Glomerular endothelial cell (primary cell): ENCODE measurements at places on chromosomes 6 and 20. TPM values are rescaled to one million over a fixed set of nuclear protein-coding genes. Genes with fewer than 3 reads are reported as not detected.

Gene MACROD2
- total RNA-seq, result 0.58 and 0.76 TPM in 2 replicates

Gene CST2
- total RNA-seq, result not detected in 2 replicates

Gene GLP1R
- total RNA-seq, result not detected in 2 replicates

Gene ANKRD66
- not detected in 2 replicates for total RNA-seq

Gene EFCAB8
- total RNA-seq, result 0.05 TPM in 1 of 2 replicates, not detected in the other

Gene DLK2
- total RNA-seq, result 0.88 and 0.92 TPM in 2 replicates

Gene ELOVL4
- total RNA-seq, result 2.6 and 3.6 TPM in 2 replicates

Gene OXT
- not detected in 2 replicates for total RNA-seq

Gene OSER1
- 25.6 and 33.9 TPM in 2 replicates for total RNA-seq

Gene MLN
- not detected in 2 replicates for total RNA-seq

Gene CLVS2
- total RNA-seq, result 0.06 TPM in 1 of 2 replicates, not detected in the other

Gene EYA2
- total RNA-seq, result not detected in 2 replicates

Gene ZNF334
- total RNA-seq, result 0.73 and 1.1 TPM in 2 replicates

Gene DEFB126
- not detected in 2 replicates for total RNA-seq
